IMR-90 (cell line): ENCODE measurements at places on chromosomes 6 and 20. TPM values are rescaled to one million over a fixed set of nuclear protein-coding genes. Genes with fewer than 3 reads are reported as not detected.

LY6G6D gene
- polyA plus RNA-seq, result not detected in 2 replicates

DNA sequence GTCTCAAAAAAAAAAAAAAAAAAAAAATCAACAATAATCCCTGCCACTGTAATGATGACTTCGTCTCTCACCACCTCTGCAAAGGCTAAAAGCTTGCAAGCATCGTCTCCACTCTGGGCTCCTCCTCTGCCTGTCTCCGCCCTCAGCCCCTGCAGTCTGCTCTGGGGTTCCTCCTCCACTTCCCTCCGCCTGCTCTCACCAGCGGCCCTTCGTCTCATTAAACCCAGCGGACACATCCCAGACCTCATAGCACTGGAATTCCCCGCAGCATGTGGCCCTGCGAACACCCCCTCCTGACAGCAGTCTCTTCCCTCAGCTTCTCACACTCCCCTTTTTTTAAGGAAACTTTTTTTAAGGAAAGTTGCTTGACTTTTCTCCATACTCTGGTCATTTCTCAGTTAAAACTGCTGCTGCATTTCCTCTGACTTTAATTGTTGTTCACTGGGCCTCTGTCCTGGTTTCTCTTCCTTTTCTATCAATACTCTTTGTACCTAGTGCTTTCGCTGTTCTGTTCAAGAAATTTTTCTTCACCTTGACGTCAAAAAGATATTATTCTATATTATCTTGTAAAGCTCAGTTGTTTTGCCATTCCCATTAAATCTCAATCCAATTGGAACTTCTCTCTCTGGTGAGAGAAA, 70.9 kb upstream of the PLEKHG1 start:
- H3K4me3 ChIP-seq, result no peak overlapping the region
- DNase-seq, result peak; percentile 1
- no peaks in the 10 kb centered on the region for H3K36me3 ChIP-seq
- no peaks in the 10 kb centered on the region for H3K27me3 ChIP-seq
- no peaks in the 10 kb centered on the region for H3K4me1 ChIP-seq

C20orf144 gene
- 0.16 and 0.19 TPM in 2 replicates for polyA plus RNA-seq

DNA sequence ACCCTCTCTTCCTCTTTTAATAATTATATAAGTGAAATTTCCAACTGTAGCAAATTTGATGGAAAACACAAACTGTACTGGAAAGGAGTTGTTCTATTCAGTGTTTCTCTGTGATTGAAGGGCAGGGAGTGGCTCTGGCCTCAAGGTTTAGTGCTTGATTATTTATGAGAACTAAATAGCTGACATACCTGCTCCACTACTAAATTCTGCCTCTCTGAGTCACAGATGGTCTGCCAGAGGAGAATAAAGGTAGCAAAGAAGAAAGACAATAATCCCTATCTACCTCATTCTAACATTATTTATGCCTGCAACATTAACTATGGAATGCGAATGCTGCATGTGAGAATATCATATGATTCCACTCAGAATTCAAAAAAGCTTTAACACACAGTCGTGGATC, 9.3 kb downstream of the BMP5 start:
- no peak overlapping the region for H3K27ac ChIP-seq
- no peak for DNase-seq
- no peaks in the 10 kb centered on the region for H3K36me3 ChIP-seq
- 0 out of 2 replicates have a peak, but pooled peaks cover 2% of the 10 kb centered on the region for H3K4me1 ChIP-seq
- H3K27me3 ChIP-seq, result no peaks in the 10 kb centered on the region

DNA sequence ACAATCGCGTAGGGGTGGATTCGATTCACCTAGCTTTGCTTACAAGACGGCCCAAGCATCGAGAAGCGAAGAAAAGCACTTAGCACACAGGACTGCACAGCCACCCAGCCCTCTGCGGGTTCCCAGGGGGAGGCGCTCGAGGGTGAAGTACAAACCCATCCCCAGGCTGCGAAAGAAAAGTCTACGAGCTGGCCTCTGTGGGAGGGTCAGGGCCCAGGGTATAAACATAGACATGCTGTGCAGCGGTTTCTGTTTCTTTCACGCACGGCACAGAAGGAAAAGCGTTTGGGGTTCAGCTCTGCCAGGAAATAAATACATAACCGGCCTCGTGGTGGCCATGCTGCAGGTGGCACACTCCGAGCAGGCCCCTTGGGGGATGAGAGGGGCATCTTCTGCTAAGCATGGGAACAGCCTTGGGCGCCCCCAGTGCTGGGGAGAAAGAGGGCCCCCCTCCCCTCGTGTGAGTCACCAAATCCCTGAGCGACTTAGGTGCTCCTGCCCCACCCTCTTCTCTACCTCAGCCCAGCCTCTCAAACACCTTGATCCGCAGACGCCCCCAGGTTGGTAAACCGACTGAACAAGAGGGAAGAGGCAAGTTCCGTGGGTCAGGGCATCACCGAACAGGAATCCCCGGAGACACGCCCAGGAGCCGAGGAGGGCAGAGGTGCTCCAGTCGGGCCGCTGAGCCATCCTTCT, 91.6 kb upstream of the RIPOR2 start:
- no peak overlapping the region for H3K27ac ChIP-seq
- H3K27me3 ChIP-seq, result no peaks in the 10 kb centered on the region
- no peaks in the 10 kb centered on the region; the same call in 1 of the 2 replicates for H3K4me1 ChIP-seq
- no peaks in the 10 kb centered on the region for H3K36me3 ChIP-seq
- no peak for DNase-seq

DNA sequence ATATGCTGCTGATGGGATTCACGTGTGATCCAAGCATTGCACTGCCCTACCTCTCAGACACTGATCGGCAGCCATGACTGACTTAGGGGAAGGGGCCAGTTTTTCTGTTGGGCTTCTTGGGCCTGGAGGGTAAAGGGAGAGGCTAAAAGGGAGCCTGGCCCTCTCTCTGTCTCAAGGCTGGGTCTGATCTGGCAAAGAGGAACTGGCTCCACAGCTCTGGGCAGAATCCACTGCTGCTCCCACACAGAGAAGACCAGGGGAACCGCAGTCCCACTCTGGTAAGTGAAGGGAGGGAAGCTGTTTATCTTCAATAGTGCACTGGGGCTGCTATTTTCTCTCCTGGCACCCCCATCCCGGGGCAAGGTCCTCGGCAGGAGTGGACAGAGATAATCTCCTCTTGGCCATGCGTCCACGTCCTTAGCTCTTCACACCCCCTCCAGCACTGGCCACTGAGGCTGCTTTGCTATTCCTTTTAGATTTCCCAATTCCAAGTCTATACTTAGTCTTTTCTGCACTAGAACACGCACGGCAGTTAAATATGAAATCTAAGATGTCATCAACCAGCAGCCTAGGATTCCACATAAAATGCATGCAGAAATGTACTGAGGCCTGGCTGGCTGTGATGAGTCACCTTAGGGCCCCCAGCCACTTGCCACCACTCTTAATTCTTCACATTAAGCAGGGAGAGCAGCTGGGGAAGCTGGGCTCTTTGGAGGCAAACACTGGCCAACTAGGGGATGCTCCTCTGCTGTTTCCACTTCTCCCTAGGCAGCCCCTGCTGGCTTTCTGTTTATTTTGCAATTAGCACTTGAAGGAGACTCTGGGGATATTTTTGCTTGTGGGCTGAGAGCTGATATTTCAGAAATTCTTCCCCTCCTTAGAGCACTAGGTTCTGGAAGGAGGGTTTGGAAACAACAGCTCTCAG, 87.8 kb upstream of the ARMC2 start:
- no peaks in the 10 kb centered on the region for H3K36me3 ChIP-seq
- H3K4me1 ChIP-seq, result peaks cover 9% of the 10 kb centered on the region
- no peak overlapping the region for H3K27ac ChIP-seq
- H3K4me3 ChIP-seq, result no peak overlapping the region

DNA sequence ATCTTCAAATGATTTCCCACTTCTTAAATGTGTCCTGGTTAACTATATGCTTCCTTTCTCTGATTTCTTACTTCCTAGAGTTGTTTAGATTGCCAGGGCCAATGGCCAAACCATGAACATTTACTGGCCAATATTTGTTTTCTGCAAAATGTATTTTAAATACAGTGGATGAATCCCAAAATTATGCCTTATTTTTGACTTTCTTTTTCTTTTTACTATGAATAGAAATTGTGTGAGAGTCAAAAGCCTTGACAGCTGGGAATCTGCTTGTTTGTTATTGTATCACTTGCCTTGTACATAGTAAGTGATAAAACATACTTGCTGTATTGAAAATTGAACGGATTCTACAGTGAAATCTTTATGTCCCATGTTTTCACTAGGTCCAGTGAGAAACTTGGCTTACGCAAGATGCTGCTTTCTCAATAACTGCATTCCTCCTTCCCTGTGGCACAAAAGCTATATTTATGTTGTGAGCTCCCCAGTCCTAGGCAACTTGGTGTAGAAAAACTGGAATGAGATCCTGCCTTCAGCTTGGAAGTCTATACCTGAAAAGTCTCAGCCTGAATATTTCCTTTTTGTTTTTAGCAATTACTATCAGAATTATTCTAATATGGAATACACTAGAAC, 295.2 kb downstream of the EPHA7 start:
- H3K4me1 ChIP-seq, result no peaks in the 10 kb centered on the region
- H3K36me3 ChIP-seq, result no peaks in the 10 kb centered on the region
- H3K27me3 ChIP-seq, result no peaks in the 10 kb centered on the region
- DNase-seq, result no peak

DNA sequence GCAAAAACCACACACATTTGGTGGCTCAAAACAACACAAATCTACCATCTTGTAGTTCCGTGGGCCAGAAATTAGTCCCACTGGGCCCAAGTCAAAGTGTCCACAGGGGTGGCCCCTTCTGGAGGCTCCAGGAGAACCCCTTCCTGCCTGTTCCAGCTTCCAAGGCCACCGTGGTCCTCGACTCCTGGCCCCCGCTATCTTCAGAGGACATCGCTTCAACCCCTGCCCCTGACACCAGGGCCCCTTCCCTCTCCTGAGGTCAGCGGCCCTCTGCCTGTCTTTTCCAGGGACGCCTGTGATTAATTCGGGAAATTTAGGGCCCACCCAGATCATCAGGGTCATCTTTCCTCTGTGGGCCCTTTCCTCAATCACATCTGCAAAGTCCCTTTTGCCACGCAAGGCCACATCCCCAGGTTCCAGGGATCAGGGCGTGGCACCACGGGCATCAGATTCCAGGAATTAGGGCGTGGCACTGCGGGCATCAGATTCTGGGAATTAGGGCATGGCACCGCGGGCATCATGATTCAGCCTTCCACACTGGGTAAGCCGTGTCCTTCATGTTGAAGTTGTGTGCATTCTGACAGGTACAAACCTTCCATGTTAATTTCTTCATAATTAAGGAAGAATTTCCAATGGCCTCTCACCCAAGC, 59.9 kb upstream of the SMOC2 start:
- no peak for DNase-seq
- H3K4me1 ChIP-seq, result no peaks in the 10 kb centered on the region
- no peak overlapping the region for H3K27ac ChIP-seq
- H3K36me3 ChIP-seq, result no peaks in the 10 kb centered on the region
- H3K27me3 ChIP-seq, result no peaks in the 10 kb centered on the region

GRCh38 chr20:35497780-35498189, 31.7 kb downstream of the C20orf173 start:
- peaks cover 80% of the 10 kb centered on the region for H3K36me3 ChIP-seq
- H3K4me1 ChIP-seq, result no peaks in the 10 kb centered on the region
- no peak overlapping the region for H3K27ac ChIP-seq
- H3K4me3 ChIP-seq, result no peak overlapping the region
- DNase-seq, result no peak
- H3K27me3 ChIP-seq, result no peaks in the 10 kb centered on the region

ZBTB46 gene
- 4.2 and 4.3 TPM in 2 replicates for polyA plus RNA-seq
